ENCODE measurements at places on chromosomes 1 and 21.
A peak's percentile ranks its signal among the peaks of the same experiment; 100 is the strongest.

- no peak for DNase-seq
These were observed 40.0 kb downstream of the SPTA1 start for GRCh38 chr1:158646465-158646864.

GRCh38 chr1:94538243-94538827 is 3.2 kb downstream of the F3 start:
- no peak for DNase-seq

- DNase-seq: peak; percentile 97
These were observed at the start of gene KHDRBS1 for GRCh38 chr1:32013386-32014198. Gene KHDRBS1 (plus strand): TSS chr1:32013868. CDS start chr1:32013996, 128 bp downstream.

- no peak for DNase-seq
These were observed 14.5 kb upstream of the CFHR4 start for GRCh38 chr1:196873385-196873784.

- no peak for DNase-seq
These were observed 51.9 kb upstream of the ZNF326 start for GRCh38 chr1:89942825-89943658.

- DNase-seq: no peak
These were observed 12.5 kb downstream of the ADAM30 start for GRCh38 chr1:119883826-119884225.
